ENCODE measurements at places on chromosomes 6 and 20.

GRCh38 chr6:144181639-144182038 lies 31.3 kb downstream of the STX11 start:
- DNase-seq: no peak

GRCh38 chr6:100001915-100002388 lies 7.9 kb upstream of the MCHR2 start:
- peak; percentile 60 for DNase-seq

GRCh38 chr6:9200712-9201111 lies 765.4 kb upstream of the SLC35B3 start:
- DNase-seq: no peak

DNA sequence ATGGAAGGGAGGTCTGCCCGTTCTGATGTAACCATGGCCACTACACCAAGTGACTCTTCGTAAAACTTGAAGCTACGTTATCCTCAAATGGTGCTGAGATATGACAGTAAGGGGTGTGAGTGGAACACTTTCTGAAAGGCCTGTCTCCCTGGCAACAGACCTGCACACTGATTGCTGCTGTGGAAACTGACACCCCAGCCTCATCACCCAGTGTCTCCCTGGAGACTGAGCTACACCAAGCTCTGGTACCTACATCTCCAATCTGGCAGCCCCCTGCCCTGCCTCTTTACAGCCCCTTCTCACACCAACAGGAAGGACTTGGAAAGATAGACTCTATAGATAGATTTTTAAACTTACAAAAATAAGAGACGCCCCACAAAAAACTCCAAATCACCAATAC lies 13.2 kb downstream of the PI16 start:
- DNase-seq: no peak

DNA sequence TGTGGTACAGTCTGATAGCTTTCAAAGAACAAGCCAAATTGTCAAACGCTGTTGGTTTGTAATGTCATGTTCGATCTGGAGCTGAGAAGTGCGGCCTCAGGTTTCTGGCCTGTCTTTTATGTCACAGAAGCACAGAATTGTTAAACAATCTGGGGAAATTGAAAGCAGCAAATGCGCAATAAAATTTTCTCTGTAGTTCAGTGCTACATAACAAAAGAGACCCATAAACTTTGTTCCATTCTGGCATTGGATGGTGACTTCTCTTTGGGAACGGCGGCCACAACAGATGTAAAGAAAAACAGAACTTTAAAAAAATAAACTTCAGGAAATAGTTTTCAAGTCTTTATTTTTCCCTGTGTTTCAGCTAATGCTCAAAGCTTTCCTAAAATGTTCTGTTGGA lies 106.9 kb downstream of the PRL start:
- no peak for DNase-seq

DNA sequence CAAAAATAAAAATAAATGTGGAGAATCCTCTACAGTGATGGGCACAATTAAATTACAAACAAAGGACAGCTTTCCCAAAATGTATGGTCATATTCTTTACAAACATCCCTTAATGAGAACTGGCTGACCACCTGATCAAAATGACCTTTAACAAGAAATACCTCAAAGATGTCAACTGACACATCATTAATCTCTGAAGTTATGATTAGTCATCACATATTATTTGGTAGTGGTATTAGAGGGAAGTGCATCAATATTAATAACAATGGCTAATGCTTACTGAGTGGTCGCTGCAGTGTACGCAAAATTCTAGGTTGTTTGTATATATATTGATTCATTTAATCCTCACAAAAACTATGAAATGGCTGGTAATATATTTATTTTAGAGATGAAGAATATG lies 340.6 kb downstream of the GJA1 start:
- no peak for DNase-seq

- DNase-seq: no peak
Observed at GRCh38 chr20:5171790-5172164, 45.0 kb downstream of the CDS2 start.

GRCh38 chr20:17627101-17627955 lies 54.7 kb downstream of the RRBP1 start:
- DNase-seq: no peak

DNA sequence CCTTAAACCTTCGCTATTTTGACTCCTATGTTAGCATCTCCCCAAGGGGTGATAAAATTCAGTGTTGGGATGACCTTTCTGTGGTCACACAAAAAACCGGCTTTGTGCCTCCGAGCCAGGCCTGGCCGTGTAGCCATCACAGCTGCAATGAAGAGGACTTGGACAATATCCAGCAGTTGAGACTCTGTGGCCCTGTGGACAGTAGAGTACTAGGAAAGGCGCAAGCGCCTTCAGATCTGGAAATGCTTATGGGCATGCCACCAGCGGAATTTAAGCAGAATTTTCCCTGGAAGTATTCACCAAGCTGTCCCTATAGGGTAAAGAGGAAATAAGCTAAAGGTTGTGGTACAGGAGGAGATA lies 63.3 kb upstream of the SLC2A12 start:
- DNase-seq: no peak

DNA sequence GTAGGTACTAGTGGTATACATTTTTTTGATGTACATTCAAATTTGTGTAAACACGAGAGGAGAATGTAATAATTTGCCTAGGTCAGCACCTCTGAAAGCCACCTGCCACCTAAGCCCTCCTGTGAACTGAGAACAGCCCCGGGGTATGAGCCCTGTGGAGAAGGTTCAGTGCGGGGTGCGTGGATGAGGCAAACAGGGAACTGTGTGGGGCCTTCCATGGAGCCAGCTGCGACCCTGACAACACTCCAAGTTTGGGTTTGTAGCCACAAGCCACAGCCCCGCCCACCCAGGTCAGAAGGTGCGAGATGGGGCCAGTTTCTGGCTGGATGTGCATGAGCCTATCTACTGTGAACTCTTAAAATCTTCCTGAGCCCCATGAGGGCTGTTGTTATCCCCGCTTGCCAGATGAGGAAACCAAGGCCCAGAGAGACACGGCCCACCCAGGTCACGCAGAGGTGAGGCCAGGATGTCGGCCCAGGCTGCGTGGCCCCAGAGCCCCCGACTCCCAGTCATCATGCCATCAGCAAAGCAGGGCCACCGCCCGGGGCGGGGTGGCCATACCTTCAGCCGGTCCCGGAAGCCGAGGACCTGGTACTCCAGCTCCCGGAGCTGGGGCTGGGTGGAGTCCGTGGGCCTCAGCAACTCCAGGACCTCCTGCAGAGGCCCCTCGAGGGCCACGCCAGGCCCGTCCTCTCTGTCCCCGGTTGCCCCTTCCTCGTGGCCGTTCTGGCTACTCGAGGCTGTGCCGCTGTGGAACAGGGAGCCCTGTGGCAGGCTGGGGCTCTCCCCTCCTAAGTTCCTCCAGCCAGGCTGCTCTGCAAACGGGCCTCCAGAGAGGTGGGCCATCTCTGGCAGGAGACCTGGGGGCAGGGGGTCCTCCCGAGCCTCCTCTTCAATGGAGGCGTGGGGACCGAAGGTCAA lies 89.6 kb downstream of the RIPOR3 start:
- DNase-seq: no peak

DNA sequence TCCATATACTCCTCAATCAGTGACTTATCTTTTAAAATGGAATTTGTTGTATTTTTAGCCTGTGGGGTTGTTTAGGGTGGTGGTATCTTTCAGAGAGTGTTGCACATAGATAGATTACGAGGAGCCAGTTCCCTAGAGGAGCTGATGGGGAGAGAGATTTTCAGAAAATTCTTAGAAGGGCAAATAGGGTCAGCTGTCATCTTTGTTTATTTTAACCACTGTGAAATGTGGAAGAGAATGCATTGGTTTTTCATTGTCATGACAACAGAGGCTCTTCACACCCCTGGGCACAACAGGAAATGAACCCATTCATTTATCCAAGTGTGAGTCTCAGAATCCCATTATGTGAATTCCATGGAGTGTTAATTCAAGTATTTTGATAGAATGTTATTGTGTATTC lies 188.4 kb downstream of the JARID2 start:
- no peak for DNase-seq

GRCh38 chr6:53240139-53240538 lies 91.5 kb upstream of the GCM1 start:
- DNase-seq: no peak

- DNase-seq: no peak
Observed at GRCh38 chr6:23305325-23305943, 736.1 kb downstream of the HDGFL1 start.

GRCh38 chr6:24901698-24902328 lies 33.9 kb downstream of the RIPOR2 start:
- no peak for DNase-seq

DNA sequence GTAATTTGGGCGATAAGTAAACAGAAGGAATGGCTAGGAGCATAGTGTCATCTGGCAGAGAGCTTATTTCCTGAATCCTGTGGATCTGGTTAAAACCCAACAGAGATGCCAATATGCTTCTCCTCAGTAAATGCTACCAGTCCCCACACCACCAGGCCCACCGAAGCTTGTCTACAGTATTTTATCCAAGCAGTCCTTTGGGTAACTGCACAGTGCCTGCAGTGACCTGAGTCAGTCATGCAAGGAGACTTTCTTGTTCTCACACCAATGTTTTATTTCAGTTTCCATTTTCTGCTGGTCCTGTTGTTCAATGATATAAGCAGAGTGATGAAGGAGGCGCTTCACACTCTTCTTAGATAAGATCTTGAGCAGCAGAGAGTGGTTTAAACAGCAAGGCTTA lies 326.3 kb downstream of the RIMS1 start:
- DNase-seq: no peak

DNA sequence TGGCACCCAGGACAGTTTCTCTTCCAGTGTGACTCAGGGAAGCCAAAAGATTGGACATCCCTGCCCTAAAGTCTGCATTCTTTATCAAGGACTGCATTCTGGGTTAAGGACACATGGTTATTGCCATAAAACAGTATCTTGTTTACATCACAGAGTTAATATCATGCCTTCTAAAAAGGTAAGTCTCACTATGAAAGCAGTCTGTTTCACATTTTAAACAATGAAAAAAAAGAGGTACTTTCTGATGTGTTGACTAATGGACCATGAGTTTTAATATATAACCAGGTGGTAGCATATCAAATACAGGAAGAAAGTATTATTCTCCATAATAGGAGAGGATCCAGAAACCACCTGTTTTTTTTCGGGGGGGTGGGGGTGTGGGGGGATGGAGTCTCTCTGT lies 93.7 kb downstream of the TIAM2 start:
- no peak for DNase-seq

DNA sequence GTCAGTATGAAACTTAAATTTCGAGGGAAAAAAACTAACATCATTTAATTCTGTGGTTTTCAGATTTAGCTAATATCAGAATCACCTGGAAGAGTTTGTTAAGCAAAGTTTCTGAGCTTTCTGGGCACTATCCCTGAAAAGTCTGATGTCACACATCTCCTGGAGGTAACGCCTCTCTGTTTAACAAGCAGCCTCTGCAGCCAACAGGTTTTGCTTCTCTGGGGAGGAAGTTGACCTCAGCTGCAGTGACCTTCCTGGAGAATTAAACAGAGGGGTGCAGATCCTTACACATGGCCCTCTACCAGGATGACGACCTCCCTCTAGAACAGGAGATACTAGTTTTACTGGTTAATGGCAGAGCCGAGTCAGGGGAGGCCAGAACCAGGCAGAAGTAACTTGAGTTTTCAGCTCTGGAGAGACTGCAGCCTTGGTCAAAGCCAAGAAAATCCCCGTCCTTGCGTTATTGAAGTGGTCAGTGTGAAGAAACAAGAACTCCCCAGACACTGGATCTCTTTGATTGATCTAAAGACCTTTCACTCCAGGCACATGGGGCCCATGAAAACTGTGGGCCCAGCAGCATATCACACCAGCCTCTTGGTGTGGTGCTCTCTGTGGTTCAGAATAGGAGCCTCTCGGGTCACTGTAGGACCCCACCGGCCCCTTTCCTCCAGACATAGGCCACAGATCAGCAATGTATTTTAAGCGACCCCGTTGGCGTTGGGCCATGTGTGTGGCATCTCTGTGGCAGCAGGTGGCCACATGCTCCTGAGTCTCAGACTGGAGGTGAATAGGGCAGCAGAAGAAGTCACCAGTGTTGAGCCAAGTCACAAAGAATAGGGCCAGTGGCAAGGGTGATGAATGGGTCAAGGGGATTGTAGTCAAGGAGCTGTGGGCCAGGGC lies 33.4 kb upstream of the CCR6 start:
- no peak for DNase-seq

- peak; percentile 91 for DNase-seq
Observed at GRCh38 chr6:26123947-26124780, 36.9 kb downstream of the HFE start.

DNA sequence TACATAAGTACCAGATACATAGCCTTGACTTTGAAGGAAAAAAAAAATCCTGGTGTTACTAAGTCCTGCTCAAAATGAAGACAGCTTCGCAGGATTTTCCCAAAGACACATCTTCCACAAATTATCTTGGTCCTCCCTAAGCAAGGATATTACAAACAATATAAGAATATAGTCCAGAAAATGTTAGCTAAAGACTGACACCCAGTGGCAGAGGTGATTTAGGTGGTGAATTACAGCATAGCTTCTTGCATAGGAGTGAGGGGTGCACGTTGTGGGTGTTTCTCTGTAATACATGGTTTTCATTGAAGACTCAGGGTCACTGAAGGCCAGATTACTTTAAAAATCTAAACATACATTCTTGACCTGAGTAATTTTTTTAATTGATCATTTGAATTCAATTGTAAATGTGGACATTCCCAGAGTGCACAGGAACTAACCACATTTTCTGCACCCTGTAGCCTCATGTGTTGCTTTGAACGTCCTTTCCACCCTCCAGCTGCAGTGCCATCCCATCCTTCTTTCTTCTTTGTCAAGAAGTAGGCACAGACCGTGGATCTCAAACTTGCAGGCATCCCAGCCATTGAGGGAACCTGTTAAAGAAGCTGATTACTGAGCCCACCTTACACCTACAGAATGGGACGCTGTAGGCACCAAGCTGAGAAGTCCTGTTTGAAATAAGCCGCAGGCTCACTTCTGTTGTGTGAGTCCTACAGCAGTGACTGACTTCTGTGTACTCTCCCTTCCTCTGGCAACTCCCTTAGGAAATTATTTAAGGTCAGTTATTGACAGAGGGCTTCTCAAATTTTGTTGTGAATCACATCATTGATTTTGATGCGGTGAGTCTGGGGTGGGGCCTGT lies 102.6 kb downstream of the PERP start:
- DNase-seq: no peak

GRCh38 chr6:147075381-147075780 lies 128.8 kb upstream of the STXBP5 start:
- DNase-seq: no peak

GRCh38 chr6:73923905-73924485 lies 228.0 kb downstream of the CD109 start:
- DNase-seq: no peak

GRCh38 chr6:32195902-32196681 lies 3.6 kb upstream of the GPSM3 start:
- peak; percentile 89 for DNase-seq

- no peak for DNase-seq
Observed at GRCh38 chr6:106216527-106216926, 109.0 kb downstream of the ATG5 start.

DNA sequence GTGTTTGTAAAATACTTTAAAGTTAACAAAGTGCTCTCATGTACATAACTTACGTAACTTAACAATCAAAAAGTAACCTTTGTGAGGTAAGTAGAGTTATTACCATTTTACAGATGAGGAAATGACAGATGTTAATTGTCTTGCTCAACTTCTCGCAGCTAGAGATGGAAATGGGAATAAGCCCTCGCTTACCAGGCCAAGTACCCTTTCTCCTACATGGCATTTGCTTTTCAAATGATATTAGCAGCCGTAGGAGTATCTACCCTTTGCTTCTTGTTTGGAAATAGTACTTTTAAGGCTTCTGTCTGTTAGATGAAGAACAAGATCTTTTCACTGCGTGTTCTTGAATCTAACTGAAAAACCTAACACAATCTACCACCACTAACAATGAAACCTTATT lies 15.5 kb downstream of the STX11 start:
- DNase-seq: no peak

GRCh38 chr6:145252737-145253136 lies 482.6 kb downstream of the EPM2A start:
- DNase-seq: no peak

Data from activated CD8-positive, alpha-beta memory T cell treated with anti-CD3 and anti-CD28 coated beads for 24 hours (primary cell).